ENCODE measurements at places on chromosomes 2 and 18.

DNA sequence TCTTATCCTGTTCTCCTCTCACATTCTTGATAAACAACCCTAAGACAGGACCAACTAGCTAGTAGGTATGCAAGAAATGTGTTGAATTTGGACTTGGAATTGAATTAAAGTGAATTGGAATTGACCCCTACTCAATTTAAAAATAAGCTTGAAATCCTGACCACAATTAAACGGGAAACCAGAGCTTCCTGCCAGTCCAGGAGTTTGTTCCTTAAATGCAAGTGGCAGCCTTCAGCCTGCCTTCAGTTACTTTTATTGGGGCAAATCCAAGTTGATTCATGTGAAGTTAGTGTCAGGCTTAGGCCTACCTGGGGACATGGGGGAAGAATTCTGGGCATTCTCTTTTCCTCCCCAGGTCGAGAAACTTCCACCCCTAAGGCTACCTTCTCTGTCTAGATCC is 457.6 kb downstream of the BCL11A start:
- no peak for DNase-seq

DNA sequence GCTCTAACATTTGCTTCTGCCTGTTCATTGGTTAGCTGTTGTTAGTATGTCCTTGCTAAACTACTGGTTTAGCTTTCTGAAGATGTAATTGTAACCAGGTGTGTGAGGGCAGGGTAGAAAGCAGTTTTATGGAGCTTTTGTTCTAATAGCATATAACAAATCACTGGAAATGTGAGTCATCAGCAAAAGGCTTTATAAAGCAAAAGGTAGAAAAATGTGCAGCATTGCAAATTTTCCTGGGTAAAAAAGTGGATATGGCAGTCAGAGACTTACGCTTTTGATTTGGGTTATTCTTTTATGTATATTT is 85.3 kb downstream of the ZNF407 start:
- no peak for DNase-seq

GRCh38 chr2:71798266-71799012 is 345.1 kb downstream of the DYSF start:
- DNase-seq: peak; percentile 53

- DNase-seq: no peak
Measured at GRCh38 chr2:232328032-232328422, 50.5 kb upstream of the ALPP start.

DNA sequence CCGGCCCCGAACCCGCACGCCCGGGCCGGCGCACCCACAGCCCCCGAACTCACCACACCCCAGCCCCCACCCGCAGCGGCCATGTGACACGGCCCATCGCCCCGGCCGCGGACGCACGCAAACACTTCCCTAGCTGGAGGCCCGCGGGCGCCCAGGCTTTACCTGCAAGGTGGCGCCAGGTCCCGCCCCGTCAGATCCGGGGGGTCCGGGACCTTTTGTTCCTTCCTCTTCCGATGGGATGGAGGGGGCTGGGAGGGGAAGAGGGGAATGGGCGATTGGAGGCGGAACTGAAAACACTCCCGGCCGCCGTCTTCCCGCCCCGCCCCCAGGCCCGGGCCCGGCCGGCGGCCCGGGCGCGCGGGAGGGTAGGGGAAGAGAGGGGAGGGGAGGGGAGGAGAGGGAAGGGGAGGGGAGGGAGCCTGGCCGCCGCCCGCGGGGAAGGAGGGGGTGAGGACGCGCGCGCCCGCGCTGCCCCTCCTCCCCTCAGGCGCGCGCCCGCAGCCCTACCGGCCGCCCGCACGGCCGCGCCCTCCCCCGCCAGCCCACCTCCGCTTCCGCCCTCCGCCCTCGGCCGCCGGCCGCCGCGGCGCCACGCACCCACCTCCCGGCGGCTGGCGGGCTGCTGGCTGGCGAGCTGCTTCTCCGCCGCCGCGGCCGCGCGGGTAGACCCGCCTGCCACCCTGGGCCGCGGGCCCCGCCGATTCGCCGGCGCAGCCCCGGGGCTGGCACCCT is at the start of gene SMAD2:
Gene SMAD2 (minus strand): TSS at position 461 of the 732 bp plus-strand sequence. CDS start 33,903 bp downstream, outside the sequence.
- DNase-seq: peak; percentile 52

GRCh38 chr2:236665101-236665500 is 95.5 kb downstream of the ACKR3 start:
- DNase-seq: no peak

DNA sequence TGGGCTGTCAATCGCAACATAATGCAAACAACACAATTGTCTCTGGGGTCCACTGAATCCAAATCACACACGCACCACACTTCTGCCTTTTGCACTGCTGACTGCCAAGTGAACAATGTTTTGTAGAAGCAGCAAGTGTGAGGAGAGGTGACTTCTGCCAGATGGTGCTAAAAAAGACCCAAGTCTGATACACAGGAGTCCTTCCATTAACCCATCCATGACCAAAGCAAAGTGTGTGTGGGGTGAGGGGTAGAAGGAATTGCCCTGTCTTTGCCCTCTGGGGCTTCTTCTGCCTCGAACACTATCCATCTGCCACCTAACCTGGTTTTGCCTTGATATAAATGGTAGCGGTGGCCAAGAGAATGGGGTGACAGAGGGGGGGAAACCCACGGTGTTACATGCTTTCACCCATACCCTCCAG is 50.0 kb downstream of the C2orf42 start:
- DNase-seq: no peak

- no peak for DNase-seq
Measured at GRCh38 chr2:159326569-159327255, 40.2 kb upstream of the WDSUB1 start.

DNA sequence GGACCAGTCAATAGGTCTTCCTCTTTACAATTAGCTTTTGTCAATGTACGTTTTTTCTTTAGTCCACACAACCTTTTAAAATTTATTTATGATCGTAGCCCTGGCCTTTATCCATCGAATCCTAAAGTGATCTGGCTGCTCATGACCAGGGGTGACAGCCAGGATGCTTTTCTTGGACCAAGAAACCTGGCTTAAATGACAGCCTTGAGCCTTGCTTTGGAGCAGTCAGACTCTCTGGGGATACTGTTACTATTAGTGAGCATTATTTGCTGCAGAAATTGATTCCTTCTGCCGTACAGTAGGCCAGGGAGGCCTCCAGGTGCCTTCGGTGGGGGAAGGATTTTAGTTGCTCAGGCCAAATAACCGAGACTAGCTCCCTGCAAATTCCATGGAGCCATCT is 70.2 kb downstream of the AGAP1 start:
- DNase-seq: no peak

- no peak for DNase-seq
Measured at GRCh38 chr2:43370146-43370545, 143.7 kb upstream of the ZFP36L2 start.

DNA sequence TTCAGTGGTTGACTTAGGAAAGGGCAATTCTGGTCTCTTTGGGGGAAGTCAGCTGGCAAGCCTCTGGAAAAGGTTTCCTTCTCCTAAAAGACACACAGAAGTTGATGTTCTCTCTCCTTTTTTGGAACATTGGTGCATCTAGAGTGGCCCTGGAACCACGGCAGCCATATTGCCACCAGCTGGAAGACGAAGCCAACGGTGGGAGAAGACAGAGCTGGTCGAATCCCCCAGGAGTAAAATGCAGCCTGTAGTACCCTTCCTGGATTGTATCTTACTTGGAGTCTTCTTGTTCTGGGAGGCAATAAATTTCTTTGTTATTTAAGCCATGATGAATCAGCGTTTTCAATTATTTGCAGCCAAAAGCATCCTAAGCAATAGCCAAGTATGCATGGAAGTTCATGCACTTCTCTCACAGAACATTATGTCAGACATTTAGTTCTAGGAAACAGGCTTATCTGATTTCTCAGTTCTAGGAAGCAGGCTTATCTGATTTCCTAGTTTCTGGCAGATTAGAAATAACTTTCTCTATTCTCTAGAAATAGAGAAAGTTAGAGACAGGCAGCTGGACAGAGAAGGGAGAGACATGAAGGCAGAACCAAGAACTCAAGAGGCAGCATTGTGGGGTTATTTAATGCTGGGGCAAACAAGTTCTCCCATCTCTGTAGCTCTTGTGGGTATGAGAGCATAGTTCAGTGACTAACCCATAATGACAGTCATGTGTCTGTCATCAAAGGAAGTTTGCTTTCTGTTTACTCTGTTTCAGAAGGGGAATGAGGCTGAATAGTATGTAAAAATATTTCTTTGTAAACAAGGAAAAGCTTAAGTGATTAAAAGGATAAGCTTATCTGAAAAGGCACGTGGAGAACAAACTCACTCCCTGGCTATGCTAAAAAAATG is 40.5 kb upstream of the NABP1 start:
- no peak for DNase-seq

DNA sequence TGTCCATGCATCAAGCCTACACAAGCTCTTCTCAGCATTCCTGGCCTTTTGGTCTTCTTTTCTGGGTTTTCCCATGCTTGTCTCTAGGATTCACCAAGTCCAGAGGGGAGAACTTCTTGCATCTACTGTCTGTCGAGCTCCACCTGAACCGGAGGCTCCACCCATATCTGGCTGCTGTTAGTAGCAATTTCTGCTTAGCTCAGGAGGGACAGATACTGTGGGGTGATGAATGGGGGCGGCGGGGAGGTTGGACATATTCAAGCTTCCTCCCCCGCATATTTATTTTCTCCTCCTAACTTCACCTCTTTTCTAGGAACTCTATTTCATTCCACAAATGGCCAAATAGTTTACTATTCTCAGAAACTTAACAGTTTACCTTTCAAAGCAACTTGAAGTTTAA is 163.5 kb downstream of the PTH2R start:
- no peak for DNase-seq

GRCh38 chr2:160696087-160696452 is 202.5 kb upstream of the RBMS1 start:
- no peak for DNase-seq

GRCh38 chr18:50080932-50081560 is 113.9 kb downstream of the MYO5B start:
- DNase-seq: no peak

Data from H54 (cell line).